ENCODE measurements at places on chromosomes 1 and 21.

DNA sequence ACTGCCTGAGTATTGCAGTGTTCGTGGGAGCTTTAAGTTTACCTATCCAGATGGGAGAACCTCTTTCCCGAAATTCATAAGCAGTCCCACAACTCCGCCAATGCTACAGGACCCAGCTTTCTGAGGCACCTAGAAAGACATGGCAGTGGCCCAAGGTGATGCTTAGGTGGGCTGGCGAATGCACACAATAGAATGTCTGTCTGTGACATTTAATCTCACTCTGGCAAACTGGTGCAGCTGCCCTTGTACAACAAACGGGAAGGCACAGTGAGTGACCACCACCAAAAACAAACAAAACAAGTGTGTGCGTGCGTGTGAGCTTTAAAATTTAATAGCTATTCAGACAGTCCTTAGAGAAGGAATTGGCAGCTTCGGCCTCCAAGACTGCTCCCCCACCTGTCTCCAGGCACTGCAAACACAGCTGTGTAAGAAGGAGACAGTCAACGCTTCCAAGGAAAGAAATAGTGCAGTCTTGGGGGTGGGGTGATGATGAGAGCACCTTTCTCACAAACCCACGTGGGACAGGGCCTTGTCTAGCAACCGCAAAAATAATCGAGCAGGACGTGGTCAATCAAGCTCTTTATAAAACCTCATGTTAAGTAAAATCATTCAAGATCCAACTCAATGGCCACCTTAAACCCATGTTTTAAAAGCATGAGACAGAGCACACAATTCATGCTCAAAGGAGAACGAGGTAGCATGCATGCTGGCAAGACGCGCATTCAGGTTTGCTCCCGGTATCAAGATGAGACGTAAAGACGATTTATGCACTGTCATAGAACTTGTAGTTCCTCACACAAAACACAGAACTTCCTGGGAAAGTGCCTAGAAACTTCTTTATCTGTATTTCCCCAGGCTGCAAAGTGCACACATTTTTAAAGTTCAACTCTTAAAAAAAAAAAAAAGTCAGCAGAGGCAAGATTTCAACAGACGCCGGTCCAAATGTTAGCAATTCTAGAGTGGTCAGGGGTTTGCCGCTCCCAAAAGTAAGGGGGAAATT lies 84.1 kb downstream of the TM2D1 start:
- DNase-seq, result no peak

DNA sequence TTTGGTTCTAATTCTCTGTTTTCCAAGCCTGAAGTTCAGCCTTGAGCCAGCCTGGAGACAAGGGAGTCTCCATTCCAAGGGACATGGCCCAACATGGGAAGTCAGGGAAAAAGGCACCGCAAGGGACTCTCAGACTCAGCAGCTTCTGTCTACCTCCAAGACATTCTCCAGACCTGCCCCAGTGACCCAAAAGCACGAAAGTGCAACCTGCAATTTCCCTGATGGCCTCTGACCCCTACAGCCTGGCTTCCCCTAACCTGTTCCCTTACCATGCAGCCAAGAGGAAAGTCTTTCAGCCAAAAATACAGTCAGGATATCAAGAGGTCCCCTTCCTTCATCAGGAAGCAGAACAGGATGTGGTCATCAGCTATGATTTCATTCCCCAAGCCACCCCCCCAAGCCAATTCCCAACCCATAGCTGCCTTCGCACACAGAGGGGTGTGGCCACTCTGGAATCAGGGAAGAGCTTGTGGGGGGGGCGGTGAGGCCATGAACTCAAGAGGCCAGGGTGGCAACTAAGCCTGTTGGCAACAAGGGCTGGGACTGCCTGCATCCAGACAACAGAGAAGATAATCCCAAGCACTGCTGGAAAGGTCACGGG lies 59.2 kb downstream of the TIAM1 start:
- DNase-seq, result peak; percentile 37

GRCh38 chr1:88634538-88634937 lies 49.5 kb upstream of the PKN2 start:
- no peak for DNase-seq

- DNase-seq, result no peak
Observed at GRCh38 chr1:88847643-88848042, 43.7 kb downstream of the GTF2B start.

DNA sequence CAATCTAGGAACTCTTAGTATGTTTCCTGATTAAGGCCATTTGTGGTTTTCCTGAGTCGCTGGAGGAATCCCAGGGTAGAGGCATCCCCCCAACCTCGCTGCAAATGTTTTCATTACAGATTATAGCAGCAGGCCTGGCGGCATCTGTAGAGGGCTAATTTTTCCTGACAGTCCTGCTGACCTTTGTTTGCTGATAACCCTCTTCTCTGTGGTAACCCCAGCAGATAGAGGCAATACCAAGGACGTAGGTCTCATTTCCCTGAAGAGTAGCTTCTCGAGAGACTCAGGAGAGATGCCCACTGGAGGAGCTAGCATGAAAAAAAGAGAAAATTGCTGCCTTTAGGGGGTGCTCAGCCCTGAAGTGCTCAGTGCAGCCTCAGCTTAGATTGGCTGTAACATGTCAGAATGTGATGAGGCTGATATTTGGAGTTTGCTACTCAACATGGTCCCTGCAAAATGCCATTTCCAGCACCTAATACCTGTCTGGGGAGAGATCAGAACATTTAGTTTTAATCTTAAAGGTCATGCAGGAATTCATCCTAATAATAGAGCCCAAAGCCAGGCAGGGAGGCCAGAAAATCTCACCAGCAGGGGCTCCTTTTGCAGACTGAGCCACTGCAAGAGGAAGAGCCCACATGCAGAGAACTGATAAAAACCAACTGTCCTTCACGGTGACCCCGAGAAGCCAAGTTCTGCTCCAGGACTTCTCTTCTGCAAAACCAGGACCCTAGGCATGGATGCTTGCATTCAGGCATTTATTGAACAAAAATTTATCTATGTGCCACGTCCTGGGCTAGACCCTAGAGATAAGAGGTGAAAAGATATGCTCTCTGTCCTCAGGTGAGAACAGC lies 184.5 kb downstream of the KAZN start:
- no peak for DNase-seq

DNA sequence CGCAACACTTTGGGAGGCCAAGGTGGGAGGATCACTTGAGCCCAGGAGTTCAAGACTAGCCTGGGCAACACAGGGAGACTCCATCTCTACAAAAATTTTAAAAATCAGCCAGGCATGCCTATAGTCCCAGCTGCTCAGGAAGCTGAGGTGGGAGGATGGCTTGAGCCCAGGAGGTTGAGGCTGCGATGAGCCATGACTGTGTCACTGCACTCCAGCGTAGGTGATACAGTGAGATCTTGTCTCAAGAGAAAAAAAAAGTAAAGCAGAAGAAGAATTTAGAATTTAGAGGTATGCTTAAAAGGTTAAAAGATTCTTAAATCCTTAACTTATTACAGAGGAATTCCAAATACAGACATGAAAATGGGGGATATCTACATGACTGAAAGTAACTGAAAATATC lies 79.5 kb downstream of the SMYD3 start:
- DNase-seq, result peak; percentile 52

- no peak for DNase-seq
Observed at GRCh38 chr1:112911506-112912220, 44.3 kb downstream of the SLC16A1 start.

DNA sequence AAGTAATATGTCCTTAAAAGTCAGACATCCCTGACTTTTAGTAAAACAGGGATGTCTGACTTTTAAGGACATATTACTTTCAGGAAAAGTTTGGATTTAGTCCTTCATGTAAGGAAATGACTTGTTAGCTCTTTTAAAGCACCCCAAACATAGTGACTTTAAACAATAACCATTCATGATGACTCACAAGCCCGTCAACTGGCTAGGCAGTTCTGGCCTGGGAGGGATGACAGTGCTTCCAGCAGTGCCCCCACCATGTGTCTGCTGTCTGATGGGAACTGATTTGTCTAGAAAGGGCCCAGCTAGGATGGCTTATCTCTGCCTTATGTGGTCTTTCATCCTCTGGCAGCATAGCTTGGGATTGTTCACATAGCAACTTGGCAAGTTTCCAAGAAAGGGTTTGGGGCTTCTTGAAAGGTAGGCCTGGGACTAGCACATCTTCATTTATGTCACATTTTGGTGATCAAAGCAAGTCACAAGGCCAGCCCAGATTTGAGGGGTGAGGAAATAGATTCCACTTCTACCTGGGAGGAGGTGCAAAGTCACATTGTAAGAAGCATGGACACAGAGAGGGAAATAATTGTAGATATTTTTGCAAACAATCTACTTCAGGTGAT lies 143.5 kb downstream of the C1orf94 start:
- peak; percentile 28 for DNase-seq

- DNase-seq, result no peak
Observed at GRCh38 chr1:168676029-168676812, 52.8 kb downstream of the DPT start.

GRCh38 chr1:187264995-187265602 lies 436.4 kb downstream of the PLA2G4A start:
- DNase-seq, result peak; percentile 36

- no peak for DNase-seq
Observed at GRCh38 chr1:114353262-114353661, 157.7 kb downstream of the TRIM33 start.

DNA sequence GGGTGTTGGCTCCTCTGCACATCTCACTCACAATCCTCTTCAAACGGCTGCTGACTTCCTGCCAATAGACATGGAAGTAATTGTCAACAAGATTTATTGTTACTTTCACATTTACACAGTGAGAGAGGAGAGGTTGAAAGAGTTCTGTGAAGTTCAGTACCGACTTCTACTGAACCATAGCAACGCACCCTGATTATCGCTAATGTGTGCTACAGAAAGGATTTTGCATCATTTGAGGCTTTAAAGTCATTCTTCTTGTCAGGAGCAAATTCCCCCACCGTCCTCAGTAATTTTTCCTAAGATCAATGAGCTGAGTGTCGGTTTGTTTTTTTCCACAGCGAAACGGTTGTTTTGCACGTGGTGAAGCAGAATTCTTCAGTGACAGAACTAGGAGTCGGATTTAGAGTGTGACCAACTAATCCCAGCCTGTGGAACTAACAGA lies 361.0 kb downstream of the ADGRL2 start:
- no peak for DNase-seq

DNA sequence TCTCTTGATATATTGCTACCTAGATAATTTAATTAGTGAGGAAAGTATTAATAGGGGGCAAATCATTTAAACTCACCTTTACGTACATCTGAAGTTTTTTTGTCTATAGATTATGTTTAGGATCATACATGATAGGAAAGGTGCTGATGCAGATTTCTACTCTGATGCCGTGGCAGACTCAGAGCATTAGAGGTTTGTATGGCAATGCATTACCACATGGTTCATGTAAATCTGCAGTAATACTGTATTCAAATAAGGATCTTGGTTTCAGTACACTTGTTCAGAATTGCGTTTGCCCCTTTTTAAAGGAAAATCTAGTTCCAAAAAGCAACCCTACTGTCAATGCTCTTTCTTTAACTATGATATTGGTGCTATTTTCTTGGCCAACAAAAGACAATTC lies 288.3 kb downstream of the PTPRC start:
- DNase-seq, result no peak

DNA sequence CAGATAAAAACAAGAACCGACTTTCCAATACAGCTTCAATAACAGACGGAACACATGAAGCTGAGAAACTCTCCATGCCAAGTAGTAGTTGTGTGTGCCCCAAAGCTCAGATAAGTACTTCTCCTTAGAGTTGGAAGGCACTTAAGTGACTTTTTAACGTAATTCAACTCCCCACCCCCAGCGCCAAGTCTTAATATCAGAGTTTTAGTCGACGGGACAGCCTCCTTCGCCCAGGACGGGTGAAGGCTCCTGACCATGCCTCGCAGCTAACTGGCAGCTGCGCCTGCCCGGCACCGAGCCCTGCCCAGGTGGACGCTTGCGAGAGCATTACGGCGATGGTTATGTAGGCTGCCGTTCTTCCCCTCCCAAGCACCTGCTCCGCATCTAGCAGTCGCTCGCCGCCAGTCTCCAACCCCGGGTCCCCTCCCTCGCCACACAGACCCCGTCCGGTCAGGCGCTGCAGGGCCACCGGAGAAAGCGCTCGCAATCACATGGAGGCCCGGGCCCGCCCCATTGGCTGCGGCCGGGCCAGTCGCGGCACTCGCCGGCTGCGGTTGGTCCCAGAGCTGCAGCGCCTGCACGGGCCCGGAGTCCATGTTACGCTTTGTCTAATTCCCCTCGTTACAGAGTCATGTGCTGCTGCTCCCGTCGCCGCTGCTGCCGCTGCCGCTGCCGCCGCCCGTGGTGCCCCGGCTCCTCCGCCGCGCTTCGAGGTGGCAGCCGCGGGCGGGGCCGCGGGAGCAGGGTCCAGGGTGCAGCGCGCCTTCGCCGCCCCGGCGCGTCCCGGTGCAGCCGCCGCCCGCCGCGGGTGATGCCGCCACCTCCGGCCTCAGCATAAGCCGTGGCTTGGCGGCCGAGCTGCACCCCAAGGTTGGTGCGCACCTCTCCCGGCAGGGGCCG lies at the start of gene LRRC8D:
Gene LRRC8D, plus strand, starts transcription at position 611 of the 900 bp plus-strand sequence. CDS start 112,037 bp downstream, outside the sequence.
- no peak for DNase-seq

DNA sequence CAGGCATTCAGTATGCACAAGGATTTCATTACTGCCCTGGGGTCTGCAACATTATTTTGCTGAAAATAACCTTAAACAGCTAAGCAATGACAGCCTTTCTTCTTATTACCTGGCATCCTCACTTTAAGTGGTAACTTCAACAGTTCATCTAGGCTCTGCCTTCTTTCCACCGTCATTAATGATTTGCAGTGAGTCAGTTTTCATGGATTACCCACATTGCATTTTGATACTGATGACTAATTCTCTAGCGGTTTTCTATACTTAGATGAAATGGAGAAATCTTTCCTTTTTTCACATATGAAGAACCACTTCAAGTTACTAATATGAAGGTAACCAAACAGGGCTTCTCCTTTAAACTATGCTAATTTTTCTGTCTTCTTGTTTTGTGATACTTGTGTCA lies 226.9 kb upstream of the TMPRSS15 start:
- DNase-seq, result peak; percentile 18

DNA sequence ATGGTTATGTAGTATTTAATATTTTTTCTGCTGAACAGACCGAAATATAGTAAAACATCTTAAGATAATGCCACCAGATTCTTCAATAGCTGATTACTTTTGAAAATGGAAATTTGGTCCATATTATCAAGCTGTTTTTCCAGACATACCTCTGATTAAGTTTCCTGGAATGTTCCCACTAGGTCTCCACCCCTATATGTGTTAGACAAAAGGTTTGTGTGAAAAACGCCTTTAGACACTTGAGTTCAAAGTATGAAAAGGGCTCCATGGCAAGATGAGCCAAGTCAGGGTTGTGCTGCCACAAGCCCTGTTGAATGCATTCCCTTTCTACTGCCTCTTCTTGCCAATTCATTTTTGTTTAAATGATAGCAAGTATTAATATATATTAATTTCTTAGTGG lies 52.7 kb downstream of the ZBTB17 start:
- peak; percentile 54 for DNase-seq

GRCh38 chr1:235584973-235585372 lies 64.6 kb downstream of the GNG4 start:
- DNase-seq, result no peak

DNA sequence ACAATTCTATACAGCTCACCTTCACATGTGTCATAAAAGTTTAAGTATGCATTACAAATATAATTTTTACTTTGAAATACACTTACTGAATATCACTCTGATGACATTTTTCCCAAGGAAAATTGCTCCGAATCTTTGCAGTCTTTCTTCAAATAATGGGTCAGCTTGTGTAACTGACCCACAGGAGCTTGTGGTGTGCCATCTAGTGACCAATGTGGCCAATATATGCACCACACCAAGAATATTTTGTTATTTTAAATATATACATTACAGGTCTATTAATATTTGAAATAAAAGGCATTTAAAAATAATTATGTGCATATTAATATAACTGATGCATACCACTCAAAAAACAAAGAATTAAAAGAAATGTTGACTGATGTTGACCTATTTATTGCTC lies 271.4 kb downstream of the TBX15 start:
- DNase-seq, result no peak

- DNase-seq, result no peak
Observed at GRCh38 chr21:44765231-44766013, 36.2 kb downstream of the UBE2G2 start.
